Natural killer cell (primary cell): ENCODE measurements at places on chromosomes 1 and 21. TPM values are rescaled to one million over a fixed set of nuclear protein-coding genes. Genes with fewer than 3 reads are reported as not detected.

DNA sequence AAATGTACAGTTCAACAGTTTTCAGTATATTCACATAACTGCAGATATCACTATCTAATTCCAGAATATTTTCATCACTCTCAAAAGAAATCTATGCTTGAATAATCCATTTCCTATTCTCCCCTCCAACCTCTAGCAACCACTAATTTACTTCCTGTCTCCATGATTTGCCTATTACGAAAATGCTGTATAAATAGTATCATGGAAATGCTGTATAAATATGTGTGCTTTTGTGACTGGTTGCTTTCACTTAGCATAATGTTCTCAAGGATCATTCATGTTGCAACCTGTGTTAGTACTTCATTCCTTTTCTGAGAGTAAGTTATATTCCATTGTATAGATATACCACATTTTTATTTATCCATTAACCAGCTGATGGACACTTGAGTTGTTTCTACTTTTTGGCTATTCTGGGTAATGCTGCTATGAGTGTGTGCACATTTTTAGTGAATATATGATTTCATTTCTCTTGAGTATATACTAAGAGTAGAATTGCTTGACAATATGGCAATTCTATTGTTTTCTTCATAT is 115.6 kb downstream of the TNFSF18 start:
- no peaks in the 10 kb centered on the region for H3K36me3 ChIP-seq
- no peak overlapping the region for H3K4me3 ChIP-seq
- no peak overlapping the region for H3K27ac ChIP-seq
- H3K4me1 ChIP-seq: no peaks in the 10 kb centered on the region

XCL2 gene
- 110 TPM for total RNA-seq

GRCh38 chr1:109901524-109902145 is 9.0 kb upstream of the CSF1 start:
- no peaks in the 10 kb centered on the region for H3K36me3 ChIP-seq
- H3K27me3 ChIP-seq: no peaks in the 10 kb centered on the region
- H3K4me3 ChIP-seq: no peak overlapping the region
- DNase-seq: no peak
- H3K4me1 ChIP-seq: peaks cover 20% of the 10 kb centered on the region

PSMG1 gene
- total RNA-seq: 12.1 TPM

DNA sequence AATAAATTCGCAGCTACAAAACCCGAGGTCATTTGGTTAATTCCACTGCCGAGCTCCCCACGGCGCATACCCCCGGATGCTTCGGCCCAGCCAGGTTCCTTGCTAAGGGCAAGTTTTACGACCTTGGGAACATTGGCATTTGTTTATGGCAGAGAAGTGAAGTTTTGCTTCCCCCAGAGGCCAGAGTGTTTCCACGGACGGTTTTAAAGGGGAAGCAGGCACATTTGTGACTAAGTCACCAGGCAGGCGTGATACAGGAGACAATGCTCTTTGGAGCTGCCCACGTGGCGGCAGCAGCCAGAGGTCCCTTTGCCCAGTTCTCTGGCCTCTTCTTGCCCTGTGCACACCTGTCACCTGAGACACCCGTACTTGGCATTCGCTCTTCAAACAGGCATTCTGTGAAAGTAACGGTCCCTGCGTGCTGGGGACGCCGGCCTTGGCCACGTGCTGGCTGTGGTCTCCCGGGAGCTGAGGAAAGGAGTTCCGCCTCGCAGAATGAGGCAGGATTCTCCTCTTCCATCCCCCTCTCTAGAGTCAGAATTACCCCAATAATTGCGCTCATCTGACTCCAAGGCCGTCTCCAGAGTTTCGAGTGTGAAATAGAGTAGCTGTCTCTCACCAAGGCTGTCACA is 138.3 kb downstream of the PRDM16 start:
- no peak for DNase-seq
- H3K36me3 ChIP-seq: no peaks in the 10 kb centered on the region
- H3K4me1 ChIP-seq: no peaks in the 10 kb centered on the region
- H3K4me3 ChIP-seq: no peak overlapping the region

GRCh38 chr1:192010406-192010805 is 147.9 kb upstream of the RGS18 start:
- no peaks in the 10 kb centered on the region for H3K4me1 ChIP-seq
- DNase-seq: no peak
- H3K36me3 ChIP-seq: no peaks in the 10 kb centered on the region
- H3K4me3 ChIP-seq: no peak overlapping the region
- no peak overlapping the region for H3K27ac ChIP-seq

GRCh38 chr1:8965121-8965820 is 19.6 kb downstream of the CA6 start:
- DNase-seq: no peak
- no peaks in the 10 kb centered on the region for H3K4me1 ChIP-seq
- no peak overlapping the region for H3K4me3 ChIP-seq
- no peaks in the 10 kb centered on the region for H3K36me3 ChIP-seq

KCNK1 gene
- total RNA-seq: not detected

ZC3H12A gene
- 289 TPM for total RNA-seq

DNA sequence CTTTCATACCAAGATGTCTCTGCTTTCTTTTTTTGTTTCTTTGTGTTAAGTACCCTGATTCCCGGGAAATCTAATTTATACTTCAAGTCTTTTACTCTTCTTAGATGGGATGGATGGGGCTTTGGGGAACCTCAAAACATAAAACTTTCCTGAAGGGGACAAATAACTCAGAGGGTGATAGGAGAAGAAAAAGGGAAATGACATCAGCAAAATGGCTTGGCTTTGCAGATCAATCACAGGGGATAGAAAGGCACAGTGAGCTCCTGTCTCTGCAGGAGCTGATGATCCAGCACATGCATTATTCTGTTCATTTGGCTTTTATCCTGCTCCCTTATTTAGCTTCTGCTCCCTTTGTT is 1.4 kb upstream of the CA14 start:
- no peaks in the 10 kb centered on the region for H3K36me3 ChIP-seq
- H3K4me3 ChIP-seq: no peak overlapping the region
- no peak for DNase-seq

- no peaks in the 10 kb centered on the region for H3K36me3 ChIP-seq
- H3K4me1 ChIP-seq: peaks cover 12% of the 10 kb centered on the region
- no peak overlapping the region for H3K27ac ChIP-seq
- H3K27me3 ChIP-seq: no peaks in the 10 kb centered on the region
- DNase-seq: no peak
These were observed 114.6 kb downstream of the AKT3 start for GRCh38 chr1:243735457-243735856.

DVL1 gene
- 41.9 TPM for total RNA-seq

TSPAN1 gene
- not detected for total RNA-seq

DNA sequence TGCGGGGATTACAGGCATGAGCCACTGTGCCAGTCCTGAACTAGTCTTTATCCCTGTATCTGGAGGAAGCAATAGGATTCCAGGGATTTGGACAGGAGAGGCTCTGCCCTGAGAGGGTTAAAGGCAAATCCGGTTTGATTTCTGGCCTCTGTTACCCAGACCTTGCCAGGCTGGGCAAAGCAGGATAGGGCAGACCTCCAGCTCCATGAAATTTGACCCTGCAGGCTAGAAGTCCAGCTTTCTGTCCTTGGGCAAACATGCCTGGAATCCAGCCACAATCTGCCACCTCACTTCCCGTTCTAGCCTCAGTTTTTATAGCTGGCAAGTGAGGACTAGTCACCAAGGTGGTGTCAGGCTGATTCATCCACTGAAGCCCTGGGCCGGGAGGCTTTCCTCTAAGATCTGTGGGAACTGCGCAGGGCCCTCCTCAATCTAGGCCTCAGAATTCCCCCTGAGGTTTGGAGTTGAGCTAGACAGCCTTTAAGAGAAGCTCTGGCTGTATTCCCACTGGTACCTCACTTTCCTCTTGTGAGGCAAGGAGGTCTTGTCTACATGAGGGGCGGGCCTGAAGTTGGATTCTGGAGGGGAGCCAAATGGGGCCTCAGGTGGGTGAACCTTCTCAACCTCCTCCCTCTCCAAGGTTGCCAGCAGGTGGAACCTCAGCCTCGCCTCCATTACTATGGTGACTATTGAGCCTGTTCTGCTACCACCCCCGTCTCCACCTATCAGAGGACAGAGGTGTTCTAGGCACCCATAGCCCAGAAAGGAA is 7.0 kb upstream of the P3R3URF start:
- H3K27ac ChIP-seq: no peak overlapping the region
- H3K4me3 ChIP-seq: no peak overlapping the region
- H3K4me1 ChIP-seq: peaks cover 22% of the 10 kb centered on the region
- no peak for DNase-seq
- H3K36me3 ChIP-seq: peaks cover 3% of the 10 kb centered on the region

- DNase-seq: no peak
- no peak overlapping the region for H3K4me3 ChIP-seq
- no peaks in the 10 kb centered on the region for H3K27me3 ChIP-seq
- no peak overlapping the region for H3K27ac ChIP-seq
- no peaks in the 10 kb centered on the region for H3K36me3 ChIP-seq
- no peaks in the 10 kb centered on the region for H3K4me1 ChIP-seq
These were observed 294.3 kb upstream of the SPAG17 start for GRCh38 chr1:118479351-118479750.
